ENCODE measurements at places on chromosomes 5 and 9. TPM values are rescaled to one million over a fixed set of nuclear protein-coding genes. Genes with fewer than 3 reads are reported as not detected.
A peak's percentile ranks its signal among the peaks of the same experiment; 100 is the strongest.

- no peak overlapping the region for H3K4me3 ChIP-seq
- peaks cover 27% of the 10 kb centered on the region for H3K4me1 ChIP-seq
- peak overlapping the region; percentile 24 for H3K27ac ChIP-seq
- H3K36me3 ChIP-seq = peaks cover 5% of the 10 kb centered on the region
- no peak for DNase-seq
- H3K27me3 ChIP-seq = no peaks in the 10 kb centered on the region
These were observed 16.8 kb downstream of the MEGF9 start for GRCh38 chr9:120697448-120697847.

Gene TMC1
- not detected for total RNA-seq

GRCh38 chr5:142621227-142621626 is 64.7 kb downstream of the FGF1 start:
- H3K27me3 ChIP-seq = peaks cover 28% of the 10 kb centered on the region
- no peak overlapping the region for H3K27ac ChIP-seq
- H3K4me1 ChIP-seq = peaks cover 15% of the 10 kb centered on the region
- no peak for DNase-seq
- no peaks in the 10 kb centered on the region for H3K36me3 ChIP-seq

- H3K4me3 ChIP-seq = no peak overlapping the region
- no peak for DNase-seq
- no peaks in the 10 kb centered on the region for H3K36me3 ChIP-seq
- H3K4me1 ChIP-seq = no peaks in the 10 kb centered on the region
These were observed 61.1 kb downstream of the EGFLAM start for GRCh38 chr5:38319491-38319890.

- H3K4me1 ChIP-seq = no peaks in the 10 kb centered on the region
- no peak for DNase-seq
- no peak overlapping the region for H3K4me3 ChIP-seq
These were observed 1717.2 kb upstream of the C9orf72 start for GRCh38 chr9:29290516-29290915.

GRCh38 chr9:19104515-19105282 is 2.0 kb upstream of the HAUS6 start:
- H3K36me3 ChIP-seq = peaks cover 18% of the 10 kb centered on the region
- no peak for DNase-seq
- peaks cover 27% of the 10 kb centered on the region for H3K4me1 ChIP-seq
- H3K4me3 ChIP-seq = peak overlapping the region; percentile 28
- H3K27ac ChIP-seq = peak overlapping the region; percentile 47
- H3K27me3 ChIP-seq = no peaks in the 10 kb centered on the region

All from activated CD8-positive, alpha-beta memory T cell treated with anti-CD3 and anti-CD28 coated beads, Interleukin-2, amount 10 ng/mL, durations not matched to agents 7 days and 5 days (primary cell).